ENCODE measurements at places on chromosomes 5 and 9.

- DNase-seq: no peak
These were observed 15.2 kb downstream of the ZBTB5 start for GRCh38 chr9:37449862-37450632.

- DNase-seq: peak; percentile 4
These were observed 812 bp downstream of the CETN3 start for GRCh38 chr5:90408571-90409317.

DNA sequence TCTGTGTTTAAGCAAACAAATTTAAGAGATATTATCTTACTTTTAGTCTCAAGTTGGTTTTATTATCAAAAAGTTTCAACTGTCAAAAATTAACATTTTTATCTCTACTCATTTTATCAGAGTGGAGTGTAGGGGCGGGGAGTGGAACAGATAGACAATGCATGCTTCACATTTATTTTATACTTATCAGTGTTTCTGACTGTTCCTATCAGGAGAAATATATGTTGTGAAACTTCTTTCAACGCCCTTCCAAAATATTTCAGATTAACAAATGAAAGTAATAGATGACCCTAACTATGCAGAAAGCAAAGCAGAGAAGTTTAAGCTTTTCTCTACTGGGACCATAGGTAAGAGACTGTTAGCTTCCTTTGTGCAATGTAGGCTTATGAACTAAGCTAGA is 44.9 kb upstream of the MAST4 start:
- DNase-seq: no peak

GRCh38 chr9:7165331-7165975 is 407.7 kb downstream of the KDM4C start:
- DNase-seq: no peak

GRCh38 chr5:10441992-10442435 is 335 bp downstream of the ROPN1L start:
- no peak for DNase-seq

DNA sequence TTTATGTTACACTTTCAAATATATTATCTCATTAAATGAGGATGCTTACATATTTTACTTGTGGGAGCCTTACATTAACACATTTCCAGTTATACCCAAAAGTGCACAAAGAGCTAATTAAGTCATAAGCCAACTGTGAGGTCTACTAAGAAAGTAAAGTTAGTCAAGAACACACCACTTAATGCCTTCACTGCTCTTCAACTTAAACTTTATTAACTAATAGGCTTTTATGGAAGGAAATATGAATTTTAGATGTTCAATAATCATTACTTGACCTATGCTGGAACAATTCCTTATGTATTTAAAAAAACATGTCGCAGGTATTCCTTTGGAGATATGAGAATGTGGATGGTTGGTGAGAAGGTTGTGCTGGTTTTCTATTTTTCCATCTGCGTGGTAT is 3.4 kb downstream of the ST8SIA4 start:
- no peak for DNase-seq

GRCh38 chr5:124735169-124735858 is 11.1 kb downstream of the ZNF608 start:
- DNase-seq: no peak

DNA sequence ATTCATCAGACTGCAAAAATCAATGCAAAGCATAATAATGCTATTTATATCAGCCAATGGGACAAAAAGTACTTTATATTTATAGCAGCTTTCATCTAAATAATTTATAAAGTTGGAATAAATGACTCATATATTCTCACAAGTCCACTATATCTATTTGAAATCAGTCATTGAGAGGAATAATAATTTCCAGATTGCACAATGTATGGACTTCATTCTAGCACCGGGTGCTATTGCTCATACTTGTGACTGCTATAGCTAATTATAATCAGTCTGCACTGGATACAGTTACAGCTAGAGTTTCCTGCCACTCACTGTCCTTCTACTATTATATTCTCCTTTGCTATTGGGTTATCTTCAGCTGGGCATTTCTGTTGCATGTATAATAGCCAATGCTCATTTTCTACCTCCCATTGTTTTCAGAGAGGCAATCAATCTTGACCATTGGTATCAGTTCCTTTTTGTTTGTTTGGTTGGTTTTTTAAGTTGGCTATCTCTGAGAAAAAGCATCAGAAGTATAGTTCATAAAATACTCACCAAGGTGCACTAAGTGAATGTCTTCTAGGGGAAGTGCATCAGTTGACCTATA is 1.9 kb downstream of the CDH18 start:
- no peak for DNase-seq

GRCh38 chr9:102178811-102179210 is 440.4 kb upstream of the GRIN3A start:
- DNase-seq: no peak

GRCh38 chr9:123743737-123744136 is 186.2 kb downstream of the DENND1A start:
- DNase-seq: no peak

- DNase-seq: no peak
These were observed 44.7 kb downstream of the ERAP1 start for GRCh38 chr5:96763026-96763425.

Data from naive thymus-derived CD8-positive, alpha-beta T cell (primary cell).